CD4-positive, alpha-beta T cell treated with Interleukin-17A for 4 hours (primary cell): ENCODE measurements at places on chromosomes 2 and 18.

- peak; percentile 43 for DNase-seq
Measured at GRCh38 chr18:63162271-63163014, 157.1 kb downstream of the BCL2 start.

GRCh38 chr2:59882279-59882678, 671.2 kb downstream of the BCL11A start:
- no peak for DNase-seq

DNA sequence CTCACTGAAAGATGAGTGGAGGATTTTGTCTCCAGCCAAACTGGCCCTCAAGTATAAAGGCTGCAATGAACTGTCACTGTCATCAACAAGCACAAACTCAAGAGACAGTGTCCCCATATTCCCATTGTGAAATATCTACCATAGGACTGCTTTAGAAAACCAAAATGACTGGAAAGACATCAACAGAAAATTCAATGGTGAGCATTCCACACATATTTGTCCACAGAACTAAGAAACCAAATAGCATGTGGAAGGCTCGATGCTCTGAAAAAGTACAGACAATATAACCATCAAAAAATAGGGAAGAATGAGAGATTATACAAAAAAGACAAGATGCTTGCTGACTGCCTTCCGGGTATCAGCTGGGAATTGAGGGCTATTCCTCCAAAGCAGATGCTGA, 37.6 kb downstream of the TGFBRAP1 start:
- DNase-seq = no peak

DNA sequence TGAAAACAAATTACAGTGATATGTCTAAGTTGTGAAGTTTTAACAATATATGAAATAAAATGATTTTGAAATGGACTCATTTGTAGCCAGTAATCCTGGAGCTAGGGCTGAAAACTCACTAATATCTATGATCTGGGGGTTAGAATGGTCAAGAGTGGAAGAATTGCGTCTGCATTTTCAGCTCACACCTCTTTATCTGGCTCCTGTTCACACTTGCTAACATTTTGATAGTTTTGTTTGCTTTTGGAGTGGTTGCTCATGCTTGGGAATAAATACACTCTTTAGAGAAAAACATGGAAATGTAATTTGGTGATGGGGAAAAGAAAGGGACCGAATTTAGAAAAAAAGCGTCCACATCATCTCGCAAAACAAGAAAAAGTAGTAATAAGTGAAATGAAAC, 30.7 kb downstream of the UBE2F start:
- no peak for DNase-seq

DNA sequence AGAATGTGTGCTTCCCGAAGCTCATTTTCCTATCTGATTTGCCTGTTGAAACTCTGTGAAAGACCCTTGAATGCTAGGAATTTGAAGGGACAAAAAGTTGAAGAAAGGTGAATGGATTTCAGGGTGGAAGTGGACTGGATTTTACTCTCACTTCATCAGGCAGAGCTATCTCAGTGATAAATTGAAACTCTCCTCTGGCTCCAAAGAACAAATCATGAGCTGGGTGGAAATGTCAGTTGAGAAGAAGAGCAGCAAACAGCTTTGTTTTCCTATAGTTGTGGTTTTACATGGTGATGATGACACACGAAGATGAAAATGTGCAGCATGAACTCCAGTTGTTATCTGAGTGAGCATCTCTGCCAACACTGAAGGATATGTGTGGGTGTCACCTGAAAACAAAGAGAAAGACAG, 34.4 kb downstream of the CD28 start:
- DNase-seq = peak; percentile 52
